ENCODE measurements at places on chromosomes 7 and 10.
A peak's percentile ranks its signal among the peaks of the same experiment; 100 is the strongest.

GRCh38 chr7:30479202-30480120, 877 bp upstream of the NOD1 start:
- DNase-seq = peak; percentile 42

GRCh38 chr10:83517456-83517855, 621.9 kb upstream of the GHITM start:
- no peak for DNase-seq

DNA sequence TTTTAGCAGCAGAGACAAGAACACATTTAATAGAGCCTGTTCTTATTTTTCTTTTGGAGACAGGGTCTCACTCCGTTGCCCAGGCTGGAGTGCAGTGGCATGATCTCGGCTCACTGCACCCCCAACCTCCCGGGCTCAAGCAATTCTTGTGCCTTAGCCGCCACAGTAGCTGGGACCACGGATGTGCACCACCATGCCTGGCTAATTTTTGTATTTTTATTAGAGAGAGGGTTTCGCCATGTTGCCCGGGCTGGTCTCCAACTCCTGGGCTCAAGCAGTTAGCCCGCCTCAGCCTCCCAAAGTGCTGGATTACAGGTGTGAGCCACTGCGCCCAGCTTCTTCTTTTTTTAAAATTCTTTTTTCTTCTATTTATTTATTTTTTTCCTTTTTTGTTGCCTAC, 23.3 kb downstream of the GALNT17 start:
- DNase-seq = no peak

GRCh38 chr7:147756300-147756699, 834.3 kb upstream of the C7orf33 start:
- DNase-seq = no peak

DNA sequence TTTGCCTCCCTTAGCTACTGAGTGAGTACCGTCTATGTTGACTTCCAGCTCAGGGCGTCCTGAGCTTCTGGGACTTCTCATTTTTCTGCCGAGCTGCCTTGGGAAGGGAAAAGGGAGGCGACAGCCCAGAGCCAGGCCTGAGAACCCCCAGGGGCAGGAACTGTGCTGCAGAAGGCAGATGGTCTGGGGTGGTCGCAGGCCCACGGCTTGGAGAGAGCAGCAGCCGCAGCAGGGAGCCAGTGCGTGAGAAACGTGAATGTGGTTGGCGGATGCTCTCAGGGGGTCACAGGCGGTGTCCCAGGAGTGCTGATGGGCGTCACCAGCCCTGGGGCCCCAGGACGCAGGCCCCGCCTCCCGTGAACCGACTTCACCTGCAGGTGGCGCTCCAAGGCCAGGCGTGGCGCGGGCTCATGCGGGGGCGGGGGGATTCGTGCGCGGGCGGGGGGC, 9.2 kb upstream of the PWWP2B start:
- DNase-seq = peak; percentile 56

- DNase-seq = no peak
Measured at GRCh38 chr7:72313906-72314305, 98.2 kb downstream of the CALN1 start.

DNA sequence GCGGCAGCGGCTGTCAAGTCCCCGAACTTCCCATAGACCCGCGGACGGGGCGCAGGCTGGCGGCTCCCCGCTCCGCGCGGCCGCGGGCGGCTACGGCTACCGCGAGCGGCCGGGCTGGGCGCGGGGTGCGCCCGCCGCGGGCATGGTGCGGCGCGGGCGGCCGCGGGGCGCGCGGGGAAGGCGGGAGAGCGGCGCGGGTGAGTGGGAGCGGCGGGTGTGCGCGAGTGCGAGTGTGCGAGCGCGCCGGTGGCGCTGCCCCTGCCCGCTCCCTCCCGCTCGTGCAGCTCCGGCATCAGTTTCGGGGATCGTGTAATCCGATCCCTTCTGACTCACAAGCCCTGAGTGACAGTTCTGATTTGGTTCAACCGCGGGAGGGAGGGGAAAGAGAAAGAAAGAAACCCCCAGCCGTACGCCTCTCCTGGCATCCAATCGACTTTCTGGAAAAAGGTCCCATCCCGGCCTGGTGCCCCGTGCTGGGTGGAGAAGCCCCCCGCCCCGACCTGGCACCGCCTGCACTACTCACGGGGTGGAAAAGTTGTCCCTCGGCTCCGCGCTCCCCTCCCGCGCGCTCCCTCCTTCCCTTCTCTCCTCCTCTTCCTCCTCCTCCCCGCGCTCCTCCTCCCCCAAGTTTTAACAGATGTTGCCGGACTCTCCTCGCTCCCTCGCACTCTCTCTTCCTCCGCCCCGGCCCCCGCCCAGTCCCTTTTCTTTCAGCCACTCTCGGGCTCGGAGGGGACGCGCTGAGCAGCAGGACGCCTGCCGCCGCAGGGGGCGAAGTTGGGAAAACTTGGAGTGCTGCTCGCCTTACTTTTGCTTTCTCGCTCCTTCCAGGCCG, at the start of gene GLI3:
TSS of gene GLI3 (minus strand) at position 234 of the 835 bp plus-strand sequence. CDS start 13,956 bp downstream, outside the sequence.
- peak; percentile 94 for DNase-seq
